NCI-H1436 treated with DMSO at 0.1 percent for 48 hours (cell line): ENCODE measurements at places on chromosomes 3 and 15.

GRCh38 chr3:100697172-100697571 lies 12.1 kb upstream of the TFG start:
- no peak for DNase-seq

DNA sequence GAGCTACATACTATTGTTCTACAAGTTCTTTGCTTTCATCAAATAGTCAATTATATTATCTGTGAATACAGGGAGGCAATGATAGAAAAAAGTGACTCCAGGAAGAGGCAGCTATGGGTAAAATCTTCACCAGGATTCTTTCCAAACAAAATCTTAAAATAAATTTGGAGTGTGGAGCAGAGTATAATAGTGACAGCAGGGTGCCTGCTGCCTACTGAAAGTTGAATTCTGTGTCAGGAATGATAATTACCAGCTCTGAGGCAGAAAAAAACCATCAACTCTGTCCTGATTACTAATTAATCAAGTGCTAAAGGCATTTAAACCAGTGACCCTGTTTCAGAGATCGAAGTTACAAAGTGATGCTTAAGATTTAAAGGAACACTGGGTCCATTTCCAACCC lies 148.0 kb downstream of the DIPK2A start:
- no peak for DNase-seq

DNA sequence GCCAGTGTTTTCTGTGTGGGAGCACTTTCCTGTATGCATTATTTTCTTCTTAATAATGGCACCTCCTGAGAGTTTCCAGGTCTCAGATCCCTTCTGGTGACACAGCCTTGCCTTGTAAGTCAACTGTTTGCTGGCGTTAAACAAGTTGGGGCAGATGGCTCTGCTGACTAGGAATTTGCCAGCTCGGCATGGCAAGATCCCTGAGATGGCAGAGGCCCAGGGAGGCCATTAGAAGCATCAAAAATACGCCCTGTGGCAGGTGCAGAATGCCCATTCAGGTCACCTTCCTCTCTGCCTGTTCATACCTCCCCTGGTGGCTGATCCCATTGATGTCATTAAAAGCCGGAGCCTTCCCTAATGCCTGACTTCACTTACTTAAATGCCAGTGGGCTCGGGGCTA lies 320.9 kb upstream of the CTDSPL start:
- no peak for DNase-seq

- no peak for DNase-seq
Measured at GRCh38 chr3:8603115-8603710, 41.4 kb downstream of the SSUH2 start.

DNA sequence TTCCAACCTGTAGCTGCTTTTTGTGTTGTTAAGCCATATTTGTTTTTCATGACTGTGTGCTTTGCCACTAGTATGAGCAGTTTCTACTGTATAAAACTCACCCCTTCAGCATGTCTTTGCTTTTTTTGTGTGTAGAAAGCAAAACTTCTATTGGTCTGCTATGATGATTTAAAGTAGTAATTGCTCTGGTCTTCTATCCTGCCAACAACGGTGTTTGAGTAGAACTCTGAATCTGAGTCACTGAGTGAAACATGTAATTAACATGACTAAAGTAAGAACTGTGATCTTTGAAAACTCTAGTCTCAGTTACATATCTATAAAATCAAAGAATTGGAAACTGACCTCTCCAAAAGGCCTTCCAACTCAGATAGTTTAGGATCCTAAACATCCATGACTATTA lies 133.6 kb downstream of the TPRG1 start:
- DNase-seq: no peak

DNA sequence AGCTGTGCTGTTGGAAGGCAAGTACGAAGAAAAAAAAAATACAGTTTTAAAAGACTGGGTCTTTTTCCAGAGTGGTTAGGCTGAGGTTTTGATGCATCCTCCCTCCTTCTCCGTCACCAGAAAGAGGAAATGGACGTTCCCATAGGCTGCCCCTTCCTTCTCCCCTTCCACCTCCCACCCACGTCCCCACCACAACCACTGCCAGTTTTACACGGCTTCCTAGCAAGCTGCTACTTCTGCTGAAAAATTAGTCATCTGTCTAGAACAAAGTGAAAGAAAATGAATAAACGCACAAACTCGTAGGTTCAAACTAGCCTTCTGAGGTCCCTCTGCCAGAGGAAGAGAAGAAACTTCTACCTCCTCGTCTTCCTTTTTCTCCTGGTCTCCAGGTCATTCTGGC lies 71.6 kb upstream of the RPL35A start:
- no peak for DNase-seq

DNA sequence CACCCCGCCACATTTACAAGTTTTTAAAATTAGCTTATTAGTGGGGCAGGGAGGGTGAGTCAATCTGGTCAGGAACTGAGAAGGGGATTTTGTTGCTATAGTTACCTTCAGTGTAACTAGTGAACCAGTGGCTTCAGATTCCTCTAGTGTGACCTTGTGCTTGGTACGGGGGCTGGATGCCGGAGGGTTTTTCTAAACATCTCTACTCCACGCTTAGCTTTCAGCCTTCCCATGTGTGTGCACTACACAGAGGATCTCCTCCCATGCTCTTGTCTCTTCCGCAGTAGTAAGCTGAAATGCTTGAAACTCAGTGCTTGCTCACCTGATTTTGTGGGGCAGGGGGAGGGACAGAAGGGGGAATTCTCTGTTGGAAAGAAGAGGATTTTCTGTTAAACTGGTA lies 67.9 kb upstream of the AKAP13 start:
- no peak for DNase-seq

DNA sequence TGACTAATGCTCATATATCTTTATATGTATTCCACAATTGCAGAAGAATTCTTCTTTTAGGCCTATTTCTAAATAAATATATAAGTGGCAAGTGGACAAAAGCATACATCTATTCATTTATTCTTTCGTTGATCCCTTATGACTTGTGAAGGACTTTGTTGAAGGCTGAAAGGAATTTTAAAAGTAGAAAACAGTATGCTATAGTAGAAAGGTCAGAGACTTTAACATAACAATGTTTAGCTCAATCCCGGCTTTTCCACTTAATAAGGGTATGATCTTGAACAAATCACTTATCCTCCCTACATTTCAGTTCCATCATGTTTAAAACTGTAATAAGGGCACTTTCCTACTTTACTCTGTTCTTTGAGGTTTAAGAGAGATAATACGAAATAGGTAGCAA lies 672.9 kb downstream of the MECOM start:
- no peak for DNase-seq
